NCI-H1417 treated with DMSO at 0.1 percent for 48 hours (cell line): ENCODE measurements at places on chromosomes 13 and 19.

DNA sequence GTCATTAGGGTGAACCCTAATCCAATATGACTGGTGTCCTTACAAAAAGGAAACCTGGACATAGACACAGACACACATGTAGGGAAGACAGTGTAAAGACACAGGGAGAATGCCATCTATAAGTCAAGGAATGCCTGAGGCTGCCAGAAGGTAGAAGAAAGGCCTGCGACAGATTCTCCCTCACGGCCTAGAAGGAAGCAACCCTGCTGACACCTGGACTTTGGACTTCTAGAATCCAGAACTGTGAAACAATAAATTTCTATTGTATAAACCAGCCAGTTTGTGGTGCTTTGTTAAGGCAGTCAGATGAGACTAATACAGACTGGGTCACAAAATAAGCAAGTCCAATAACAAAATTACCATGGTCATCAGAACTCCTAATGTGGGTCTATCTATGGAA, 120.4 kb downstream of the ENOX1 start:
- no peak for DNase-seq

DNA sequence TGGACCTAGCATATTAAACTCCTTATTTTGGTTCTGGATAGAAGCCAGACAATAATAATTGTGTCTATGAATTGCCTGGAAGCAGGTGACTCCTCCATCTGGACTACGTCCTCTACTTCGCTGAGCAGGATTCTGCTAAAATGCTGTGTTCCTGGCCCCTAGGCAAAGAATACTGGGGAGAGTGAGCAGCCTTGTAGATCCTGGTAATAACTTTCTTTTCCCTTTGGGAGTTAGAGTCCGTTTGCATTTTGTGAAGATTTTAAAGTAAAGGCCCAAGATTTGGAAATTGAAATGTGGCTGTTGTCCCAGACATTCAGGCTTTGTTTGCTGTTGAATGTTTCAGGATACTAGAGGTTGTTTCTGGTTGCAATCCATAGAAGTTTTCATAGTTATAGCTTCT, 511.9 kb upstream of the KLF12 start:
- DNase-seq: no peak

GRCh38 chr19:58544591-58545285, 874 bp downstream of the TRIM28 start:
- DNase-seq: no peak

- no peak for DNase-seq
Measured at GRCh38 chr19:6516018-6516658, 14.0 kb upstream of the TUBB4A start.

- DNase-seq: no peak
Measured at GRCh38 chr13:28128030-28128429, 10.3 kb upstream of the PAN3 start.

DNA sequence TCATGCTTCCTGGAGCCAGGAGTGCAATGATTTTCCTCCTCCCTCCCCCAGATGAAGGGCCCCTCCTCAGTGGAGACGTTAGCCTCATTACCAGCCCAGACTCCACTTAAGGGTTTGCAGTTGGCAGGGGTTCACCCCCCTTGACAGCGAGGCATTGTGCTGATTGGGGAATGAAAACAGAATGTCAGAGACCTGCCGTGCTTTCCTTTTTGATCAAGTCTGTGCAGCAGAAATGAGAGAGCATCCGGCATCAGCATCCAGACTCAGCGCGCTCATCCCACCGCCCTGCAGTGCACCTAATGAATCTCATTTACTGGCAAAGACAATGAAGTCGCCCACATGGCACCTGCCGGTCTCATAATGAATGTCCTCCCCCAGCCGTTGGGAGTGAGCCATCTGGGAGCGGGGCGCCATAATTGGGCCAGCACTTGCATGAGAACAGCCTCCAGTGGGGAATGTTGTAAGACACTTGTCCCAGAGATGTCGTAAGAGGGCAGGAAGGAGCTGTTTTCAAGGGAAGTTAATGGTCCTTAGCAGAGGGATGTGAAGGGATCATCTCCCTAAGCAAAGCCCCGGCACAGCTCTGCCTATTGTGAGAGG, 98.3 kb upstream of the UQCRFS1 start:
- DNase-seq: no peak

GRCh38 chr19:7292950-7293761, 1.1 kb downstream of the INSR start:
- no peak for DNase-seq

DNA sequence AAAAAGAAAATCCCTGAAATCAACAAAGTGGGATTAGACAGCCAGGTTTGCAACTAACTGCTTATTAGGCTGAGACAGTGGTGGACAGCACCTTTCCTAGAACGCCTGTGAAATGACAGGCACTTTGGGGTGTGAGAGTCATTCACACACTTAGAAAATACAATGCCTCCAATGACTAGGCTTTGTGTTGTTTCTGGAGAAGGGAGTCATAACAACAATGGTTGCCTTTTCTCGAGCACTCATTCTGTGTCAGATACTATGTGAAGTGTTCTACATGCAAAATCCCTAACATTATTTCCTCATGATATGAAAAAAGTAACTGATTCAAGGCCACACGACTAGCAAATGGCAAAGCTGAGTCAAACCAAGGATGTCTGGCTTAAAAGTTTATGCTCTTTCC, 41.2 kb downstream of the SACS start:
- no peak for DNase-seq

DNA sequence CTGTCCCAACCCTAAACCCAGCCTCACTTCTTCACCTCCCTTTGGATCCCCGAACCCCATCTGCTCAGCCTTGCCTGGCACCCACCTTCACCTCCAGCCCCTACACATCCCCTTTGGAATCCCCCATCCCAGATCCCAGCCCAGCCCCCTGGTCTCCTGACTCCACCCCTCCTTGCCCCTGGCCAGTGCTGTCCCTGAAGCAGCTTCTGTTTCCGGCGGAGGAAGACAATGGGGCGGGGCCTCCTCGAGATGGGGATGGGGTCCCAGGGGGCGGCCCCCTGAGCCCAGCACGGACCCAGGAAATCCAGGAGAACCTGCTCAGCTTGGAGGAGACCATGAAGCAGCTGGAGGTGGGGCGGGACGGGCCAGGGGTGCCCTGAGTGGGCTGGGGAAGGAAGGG, 22.0 kb downstream of the ERFL start:
- no peak for DNase-seq

GRCh38 chr13:98253526-98253925, 76.5 kb upstream of the RNF113B start:
- DNase-seq: no peak

DNA sequence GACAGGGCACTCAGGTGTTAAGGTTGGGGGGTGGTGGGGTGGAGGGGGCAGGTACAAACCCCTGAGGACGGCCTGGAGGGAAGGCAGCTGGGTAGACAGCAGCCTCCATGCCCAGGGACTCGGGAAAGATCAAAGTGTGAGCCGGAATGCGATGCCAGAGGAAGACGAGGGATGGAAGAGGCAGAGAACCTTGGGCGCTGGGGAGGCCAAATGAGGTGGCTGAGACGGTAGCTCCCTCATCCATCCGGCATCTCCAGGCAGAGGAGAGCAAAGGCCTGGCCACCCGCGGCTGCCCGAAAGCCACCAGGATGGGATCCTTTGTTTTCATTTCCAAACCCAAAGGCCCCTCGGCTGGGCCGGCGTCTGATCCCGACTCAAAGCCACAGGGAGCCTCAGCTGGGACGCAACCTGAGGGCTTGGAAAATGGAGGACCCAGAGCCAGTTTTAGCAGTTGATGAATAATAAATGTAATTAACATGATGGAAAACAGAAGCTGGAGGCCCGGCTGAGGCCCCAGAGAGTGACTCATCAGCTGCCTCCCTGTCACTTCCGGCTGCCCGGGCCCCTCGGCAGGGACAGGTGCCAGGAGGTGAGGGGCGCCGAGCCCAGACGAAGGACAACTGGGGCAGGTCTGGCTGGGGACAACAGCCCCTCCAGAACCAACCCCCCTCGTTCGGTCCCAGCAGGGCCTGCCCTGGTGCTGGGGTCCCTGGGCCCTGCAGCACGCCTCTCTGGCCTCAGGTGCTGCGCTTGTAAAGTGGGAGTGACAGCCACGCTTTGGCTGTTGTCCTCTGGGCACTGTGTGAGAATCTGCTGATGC, 61.6 kb downstream of the CEBPG start:
- DNase-seq: no peak

DNA sequence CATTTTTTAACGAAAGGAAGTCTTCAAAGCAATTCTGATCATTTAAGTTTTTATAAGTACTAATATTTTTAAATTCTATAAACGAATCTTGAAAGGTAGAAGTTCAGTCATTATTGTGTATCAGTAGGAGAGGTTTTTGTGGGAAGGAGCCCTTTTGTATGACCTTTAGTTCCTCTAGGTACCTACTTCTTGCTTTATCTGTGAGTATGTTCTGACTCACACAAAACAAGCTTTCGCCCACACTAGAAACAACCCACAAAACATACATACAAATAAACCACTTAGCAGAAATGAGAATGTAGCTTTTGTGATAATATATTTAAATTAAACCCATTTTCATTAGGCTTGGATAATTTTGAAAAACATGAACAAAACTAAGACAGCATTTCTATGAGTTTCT, 27.8 kb downstream of the ERCC5 start:
- DNase-seq: no peak

- DNase-seq: no peak
Measured at GRCh38 chr13:110324026-110324749, 17.1 kb downstream of the COL4A2 start.

- no peak for DNase-seq
Measured at GRCh38 chr13:55219538-55219937, 1921.2 kb upstream of the PRR20A start.

- DNase-seq: no peak
Measured at GRCh38 chr13:98312606-98313005, 135.5 kb upstream of the RNF113B start.

DNA sequence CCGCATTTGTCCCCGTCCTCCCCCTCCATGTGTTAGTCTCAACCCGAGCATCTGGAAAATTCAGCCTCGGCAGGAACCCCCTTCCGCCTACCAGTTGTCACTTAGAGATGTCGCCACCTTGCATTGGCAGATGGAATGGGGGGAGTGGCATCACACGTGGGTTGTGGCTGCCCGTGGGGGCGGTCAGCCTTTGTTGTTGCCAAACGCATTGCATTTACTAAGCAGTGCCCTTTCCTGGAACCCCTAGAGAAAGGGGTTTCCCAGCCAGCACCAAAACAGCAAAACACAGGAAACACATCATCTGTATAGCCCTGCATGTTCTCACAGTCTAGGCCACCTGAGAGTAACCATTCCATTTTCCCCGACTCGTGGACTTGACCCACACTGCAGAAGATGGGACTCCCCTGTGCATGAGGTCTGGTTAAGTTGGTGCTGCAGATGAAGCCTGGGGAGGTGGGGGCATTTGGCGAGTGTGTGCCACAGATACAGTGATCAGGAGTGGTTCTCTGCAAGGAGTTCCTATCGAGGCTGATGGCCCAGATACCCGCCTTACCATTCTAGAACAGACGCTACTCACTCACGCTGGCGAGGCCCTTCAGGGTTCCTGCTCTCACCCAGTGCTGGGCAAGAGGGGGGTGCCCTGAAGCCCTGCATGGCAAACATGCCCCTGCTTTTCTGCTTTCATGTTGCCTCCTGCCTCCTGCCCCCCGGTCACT, 38.3 kb downstream of the TMED1 start:
- no peak for DNase-seq

DNA sequence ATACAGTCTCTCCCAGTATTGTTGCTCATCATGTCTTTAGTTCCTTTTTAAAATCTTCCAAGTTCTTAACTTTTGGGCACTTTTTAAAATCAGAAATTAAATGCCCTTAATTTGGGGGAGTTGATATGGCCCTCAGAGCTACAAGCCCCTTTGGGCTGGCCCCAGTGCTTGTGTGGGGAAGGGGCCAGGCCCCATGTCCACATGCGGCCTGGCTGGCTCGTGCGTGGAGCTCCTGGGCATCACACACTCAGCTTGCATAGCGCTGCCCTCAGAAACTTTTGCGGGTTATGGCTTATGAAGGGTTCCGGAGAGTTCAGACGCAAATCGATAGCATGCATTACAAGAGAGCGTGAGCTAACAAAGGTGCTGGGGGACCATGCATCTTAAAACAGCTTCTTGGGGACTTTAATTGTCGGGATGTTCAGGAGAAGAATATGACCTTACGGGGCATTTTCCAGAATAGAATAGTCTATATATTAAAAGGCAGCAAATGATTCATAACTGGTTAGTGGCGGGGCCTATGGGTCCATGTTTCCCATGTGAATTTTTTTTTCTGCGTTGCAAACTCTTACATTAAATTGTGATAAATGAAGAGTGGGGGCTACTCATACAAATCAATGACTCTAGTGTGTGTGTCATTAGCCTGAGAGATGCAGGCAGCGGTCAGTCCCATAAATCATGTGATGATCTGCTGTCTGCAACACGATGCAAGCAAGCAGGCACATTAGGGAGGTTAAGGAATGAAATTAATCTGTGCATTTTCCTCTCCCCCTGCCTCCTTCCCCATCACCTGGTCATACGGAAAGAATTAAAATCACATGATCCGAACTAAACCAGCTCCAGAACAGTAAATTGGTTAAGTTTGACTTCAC, 185.8 kb upstream of the TSHZ3 start:
- no peak for DNase-seq

DNA sequence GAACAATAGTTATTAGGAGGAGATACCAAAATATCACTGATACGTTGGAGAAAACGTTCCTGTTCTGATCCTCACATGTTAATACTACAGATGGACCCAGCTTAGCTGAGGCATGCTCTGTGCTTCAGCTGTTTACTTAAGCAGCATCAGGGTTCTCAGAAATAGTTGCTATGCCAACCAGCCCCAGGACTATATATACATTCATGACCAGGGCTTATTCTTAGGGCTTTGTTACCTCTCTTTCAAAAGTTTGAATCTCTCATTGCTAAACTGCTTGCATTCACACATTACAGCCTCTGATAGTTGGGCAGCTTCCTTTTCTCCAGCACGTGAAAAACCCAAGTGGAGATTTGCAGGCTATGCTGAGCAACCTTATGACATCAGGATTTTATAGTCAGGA, 800.4 kb downstream of the DIAPH3 start:
- peak; percentile 34 for DNase-seq

GRCh38 chr13:94414708-94415107, 64.8 kb downstream of the DCT start:
- peak; percentile 96 for DNase-seq

GRCh38 chr19:45999653-46000121, 4.4 kb downstream of the CCDC61 start:
- DNase-seq: no peak

DNA sequence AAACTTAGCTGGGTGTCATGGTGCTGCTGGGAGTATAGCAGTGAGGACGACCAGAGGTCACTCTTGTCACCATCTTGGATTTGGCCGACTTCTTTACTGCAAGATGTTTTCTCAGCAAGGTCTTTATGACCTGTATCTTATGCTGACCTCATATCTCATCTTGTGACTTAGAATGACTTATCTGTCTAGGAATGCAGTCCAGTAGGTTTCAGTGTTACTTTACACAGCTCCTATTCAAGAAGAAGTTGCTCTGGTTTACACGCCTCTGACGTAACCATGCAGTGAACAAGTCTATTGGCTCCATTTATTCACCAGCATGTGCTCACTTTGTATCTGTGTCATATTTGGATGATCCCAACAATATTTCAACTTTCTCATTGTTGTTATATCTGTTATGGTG, 26.7 kb downstream of the ZNF850 start:
- no peak for DNase-seq

GRCh38 chr19:10769533-10770491, 51.9 kb downstream of the DNM2 start:
- DNase-seq: no peak

GRCh38 chr13:108425056-108425455, 155.5 kb downstream of the TNFSF13B start:
- no peak for DNase-seq

GRCh38 chr13:91311491-91311890, 36.0 kb upstream of the MIR17HG start:
- no peak for DNase-seq

GRCh38 chr13:94415500-94416237, 63.8 kb downstream of the DCT start:
- peak; percentile 100 for DNase-seq
